ENCODE measurements at places on chromosomes 16 and 17.

DNA sequence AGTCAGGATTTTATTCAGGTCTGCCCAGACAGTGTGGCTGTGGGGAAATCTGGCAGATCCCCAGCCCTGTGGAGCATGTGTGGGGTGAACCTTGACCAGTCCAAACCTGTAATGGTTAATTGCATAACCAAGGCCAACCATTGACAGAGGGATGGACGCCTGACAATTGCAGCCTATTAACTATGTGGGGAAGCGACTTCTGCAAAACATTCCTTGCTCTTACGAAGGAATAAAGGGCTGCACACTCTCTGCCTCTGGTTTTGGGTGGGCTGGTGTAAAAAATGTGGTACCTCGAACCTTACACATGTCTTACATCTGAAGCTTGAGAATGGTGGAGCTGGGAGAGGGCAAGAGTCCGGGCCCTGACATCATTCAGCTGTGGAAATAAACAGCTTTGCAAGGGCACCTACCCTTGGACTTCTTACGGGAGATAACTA is 35.8 kb downstream of the MAF start:
- no peak for DNase-seq
- H3K36me3 ChIP-seq: no peaks in the 10 kb centered on the region
- H3K4me1 ChIP-seq: no peaks in the 10 kb centered on the region
- H3K27ac ChIP-seq: no peak overlapping the region
- peaks cover 3% of the 10 kb centered on the region for H3K27me3 ChIP-seq

GRCh38 chr16:27085182-27085581 is 18.5 kb downstream of the C16orf82 start:
- DNase-seq: no peak
- no peak overlapping the region for H3K27ac ChIP-seq
- H3K4me1 ChIP-seq: no peaks in the 10 kb centered on the region
- peaks cover 42% of the 10 kb centered on the region for H3K27me3 ChIP-seq
- H3K36me3 ChIP-seq: no peaks in the 10 kb centered on the region

DNA sequence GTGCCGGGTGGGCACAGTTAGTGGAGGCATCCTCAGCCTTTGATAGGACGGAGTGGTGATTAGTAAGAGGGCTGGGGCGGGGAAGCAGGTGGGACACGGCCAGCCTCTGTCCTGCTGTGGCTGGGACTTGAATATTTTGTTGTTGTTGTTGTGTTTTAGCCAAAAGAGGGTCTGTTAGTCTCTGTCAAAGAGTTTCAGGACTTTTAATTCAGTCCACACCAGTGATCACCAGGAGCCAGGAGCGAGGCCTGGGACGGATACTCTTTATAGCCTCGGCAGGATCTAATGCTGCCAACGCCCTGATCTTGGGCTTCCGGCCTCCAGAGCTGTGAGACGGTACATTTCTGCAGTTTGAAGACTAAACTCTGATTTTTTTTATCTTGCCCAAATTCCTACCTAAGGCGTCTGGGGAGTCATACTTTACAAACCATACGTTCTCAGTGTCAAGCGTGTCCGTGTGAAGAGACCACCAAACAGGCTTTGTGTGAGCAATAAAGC is 2.9 kb upstream of the RNF213 start:
- DNase-seq: no peak
- H3K36me3 ChIP-seq: peaks cover 9% of the 10 kb centered on the region
- H3K27ac ChIP-seq: peak overlapping the region; percentile 100
- peak overlapping the region; percentile 86 for H3K4me3 ChIP-seq

DNA sequence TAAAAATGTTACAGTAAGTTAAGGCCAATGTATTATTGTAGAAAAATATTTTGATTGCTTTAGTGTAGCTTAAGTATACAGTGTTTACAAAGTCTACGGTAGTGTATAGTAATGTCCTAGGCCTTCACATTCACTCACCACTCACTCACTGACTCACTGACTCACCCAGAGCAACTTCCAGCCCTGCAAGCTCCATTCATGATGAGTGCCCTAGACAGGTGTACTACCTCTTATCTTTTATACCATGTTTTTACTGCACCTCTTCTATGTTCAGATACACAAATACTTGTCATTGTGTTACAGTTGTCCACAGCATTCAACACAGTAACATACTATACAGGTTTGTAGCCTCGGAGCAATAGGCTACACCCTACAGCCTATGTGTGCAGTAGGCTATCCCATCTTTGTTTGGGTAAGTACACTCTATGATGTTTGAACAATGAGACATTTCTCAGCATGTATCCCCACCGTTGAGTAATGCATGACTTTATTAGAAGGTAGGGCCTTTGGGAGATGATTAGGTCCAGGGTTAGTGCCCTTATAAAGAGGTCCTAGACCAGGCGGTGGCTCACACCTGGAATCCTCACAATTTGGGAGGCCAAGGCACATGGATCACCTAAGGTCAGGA is 117.8 kb downstream of the SLC39A11 start:
- peaks cover 18% of the 10 kb centered on the region for H3K4me1 ChIP-seq
- peaks cover 5% of the 10 kb centered on the region for H3K36me3 ChIP-seq
- no peak for DNase-seq
- no peak overlapping the region for H3K4me3 ChIP-seq

GRCh38 chr16:50304467-50305440 is 38.4 kb downstream of the ADCY7 start:
- H3K4me1 ChIP-seq: peaks cover 2% of the 10 kb centered on the region
- H3K36me3 ChIP-seq: peaks cover 80% of the 10 kb centered on the region
- H3K27me3 ChIP-seq: no peaks in the 10 kb centered on the region
- DNase-seq: peak; percentile 27
- peak overlapping the region; percentile 69 for H3K27ac ChIP-seq
- H3K4me3 ChIP-seq: no peak overlapping the region

GRCh38 chr17:42202696-42203095 is 8.4 kb upstream of the GHDC start:
- H3K4me3 ChIP-seq: no peak overlapping the region
- H3K36me3 ChIP-seq: peaks cover 88% of the 10 kb centered on the region
- no peak for DNase-seq
- H3K4me1 ChIP-seq: peaks cover 2% of the 10 kb centered on the region
- H3K27me3 ChIP-seq: no peaks in the 10 kb centered on the region

DNA sequence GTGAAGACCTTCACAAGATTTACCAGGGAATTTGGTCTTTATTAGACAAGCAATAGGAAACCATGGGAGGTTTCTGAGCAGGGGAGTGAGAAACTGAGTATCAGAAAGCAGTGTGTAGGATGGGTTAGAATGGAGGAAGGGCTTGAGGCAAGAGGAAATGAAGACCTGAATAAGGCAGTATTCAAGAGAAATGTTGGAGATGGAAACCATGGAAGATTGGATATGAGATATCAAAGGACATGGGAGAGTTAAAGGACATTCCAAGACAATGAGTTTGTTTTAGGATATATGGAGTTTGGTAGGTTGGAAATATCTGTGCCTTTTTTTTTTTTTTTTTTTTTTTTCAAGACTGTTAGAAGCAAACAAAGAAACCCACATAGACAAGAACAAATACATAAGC is 21.3 kb upstream of the FAM20A start:
- DNase-seq: no peak
- H3K27me3 ChIP-seq: peaks cover 33% of the 10 kb centered on the region
- no peaks in the 10 kb centered on the region for H3K36me3 ChIP-seq

- no peaks in the 10 kb centered on the region for H3K4me1 ChIP-seq
- H3K4me3 ChIP-seq: no peak overlapping the region
- H3K36me3 ChIP-seq: no peaks in the 10 kb centered on the region
- DNase-seq: no peak
- no peak overlapping the region for H3K27ac ChIP-seq
These were observed 18.7 kb upstream of the MEIOB start for GRCh38 chr16:1890708-1891050.

DNA sequence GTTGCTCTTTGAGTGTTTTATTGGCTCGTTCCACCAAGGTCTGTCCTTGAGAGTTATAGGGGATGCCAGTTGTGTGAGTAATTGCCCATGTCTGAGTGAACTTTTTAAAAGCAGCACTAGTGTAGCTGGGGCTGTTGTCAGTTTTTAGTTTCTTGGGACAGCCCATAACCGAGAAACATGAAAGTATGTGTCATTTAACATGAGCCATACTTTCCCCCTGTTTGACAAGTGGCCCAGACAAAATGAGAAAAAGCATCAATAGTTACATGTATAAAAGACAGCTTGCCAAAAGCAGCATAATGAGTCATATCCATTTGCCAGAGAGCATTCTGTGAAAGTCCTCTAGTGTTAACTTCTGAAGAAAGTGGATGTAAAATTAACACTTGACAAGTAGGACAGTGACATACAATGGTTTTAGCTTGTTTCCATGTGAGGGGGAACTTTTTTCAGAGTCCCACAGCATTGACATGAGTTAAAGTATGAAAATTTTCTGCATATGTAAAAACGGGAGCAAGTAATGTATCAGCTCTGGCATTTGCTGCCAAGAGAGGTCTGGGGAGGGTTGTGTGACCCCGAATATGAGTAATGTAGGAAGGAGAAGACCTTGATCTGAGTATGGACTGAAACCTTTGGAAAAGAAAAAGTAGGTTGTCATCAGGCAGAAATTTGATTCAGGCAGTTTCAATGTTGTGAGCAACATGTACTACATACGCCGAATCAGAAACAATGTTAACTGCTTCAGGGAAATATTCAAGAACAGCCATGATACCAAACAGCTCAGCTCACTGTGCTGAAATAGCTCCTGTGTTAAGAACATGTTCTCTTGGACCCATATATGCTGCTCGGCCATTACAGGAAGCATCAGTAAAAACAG is 56.8 kb upstream of the ARL4D start:
- no peaks in the 10 kb centered on the region for H3K36me3 ChIP-seq
- H3K4me1 ChIP-seq: peaks cover 45% of the 10 kb centered on the region
- H3K27me3 ChIP-seq: peaks cover 19% of the 10 kb centered on the region
- peak overlapping the region; percentile 99 for H3K27ac ChIP-seq
- peak overlapping the region; percentile 47 for H3K4me3 ChIP-seq

- H3K27me3 ChIP-seq: no peaks in the 10 kb centered on the region
- no peaks in the 10 kb centered on the region for H3K36me3 ChIP-seq
- H3K4me3 ChIP-seq: no peak overlapping the region
- no peak overlapping the region for H3K27ac ChIP-seq
- peaks cover 31% of the 10 kb centered on the region for H3K4me1 ChIP-seq
- DNase-seq: no peak
These were observed 4.7 kb downstream of the CIBAR2 start for GRCh38 chr16:85107532-85107931.

GRCh38 chr17:32909787-32910369 is 18.1 kb upstream of the TMEM98 start:
- peaks cover 14% of the 10 kb centered on the region for H3K4me1 ChIP-seq
- H3K27ac ChIP-seq: no peak overlapping the region
- H3K27me3 ChIP-seq: peaks cover 25% of the 10 kb centered on the region
- no peak overlapping the region for H3K4me3 ChIP-seq

DNA sequence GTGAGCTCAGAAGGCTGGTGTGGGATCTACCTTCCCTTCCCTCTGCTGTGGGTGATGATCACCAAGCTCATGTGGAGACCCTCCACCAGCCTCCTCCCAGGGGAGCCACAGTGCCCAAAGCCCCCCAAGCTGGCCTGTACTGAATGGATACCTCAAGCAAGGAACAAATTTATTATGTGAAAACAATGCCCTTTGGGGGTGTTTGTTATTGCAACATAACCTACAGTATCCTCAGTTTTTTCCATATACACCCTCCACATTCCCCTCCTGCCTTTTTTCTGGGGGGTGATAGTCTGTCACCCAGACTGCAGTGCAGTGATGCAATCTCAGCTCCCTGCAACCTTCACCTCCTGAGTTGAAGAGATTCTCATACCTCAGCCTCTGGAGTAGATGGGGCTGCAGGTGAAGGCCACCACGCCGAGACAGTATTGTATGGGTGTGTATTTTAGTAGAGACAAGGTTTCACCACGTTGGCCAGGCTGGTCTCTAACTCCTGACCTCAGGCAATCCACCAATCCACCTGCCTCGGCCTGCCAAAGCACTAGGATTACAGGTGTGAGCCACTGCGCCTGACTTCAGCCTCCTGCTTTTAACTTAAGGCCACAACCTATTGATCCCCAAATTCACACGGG is 215.9 kb downstream of the CPPED1 start:
- no peak overlapping the region for H3K4me3 ChIP-seq
- peaks cover 11% of the 10 kb centered on the region for H3K27me3 ChIP-seq
- no peaks in the 10 kb centered on the region for H3K36me3 ChIP-seq
- H3K4me1 ChIP-seq: peaks cover 17% of the 10 kb centered on the region

DNA sequence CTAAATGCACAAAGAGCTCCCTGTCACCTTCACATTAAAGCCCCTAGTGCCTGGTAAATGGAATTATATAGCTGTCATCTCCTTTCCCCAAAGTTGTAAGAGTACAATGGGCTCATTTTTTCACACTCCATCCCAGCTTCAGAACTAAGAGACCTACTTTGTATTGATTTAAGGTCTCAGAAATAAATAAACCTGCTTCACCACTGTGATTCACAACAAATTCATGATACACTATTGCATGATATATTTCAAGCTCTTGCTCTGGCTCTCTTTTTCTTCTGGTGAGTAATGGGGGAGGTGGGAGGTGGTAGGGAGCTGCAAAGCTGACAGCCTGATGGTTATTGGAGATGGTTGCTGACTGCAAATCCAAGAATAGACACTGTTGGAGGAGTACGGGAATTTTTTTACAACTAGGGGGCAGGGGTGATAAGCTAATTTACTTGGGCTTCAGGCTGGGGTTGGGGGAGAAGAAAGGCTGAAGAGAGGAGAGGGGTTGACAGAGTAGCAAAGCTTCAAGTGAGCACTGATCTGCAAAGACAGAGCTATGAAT is 189.9 kb downstream of the AATF start:
- H3K36me3 ChIP-seq: peaks cover 65% of the 10 kb centered on the region
- DNase-seq: no peak
- peaks cover 1% of the 10 kb centered on the region for H3K4me1 ChIP-seq
- H3K27ac ChIP-seq: no peak overlapping the region

DNA sequence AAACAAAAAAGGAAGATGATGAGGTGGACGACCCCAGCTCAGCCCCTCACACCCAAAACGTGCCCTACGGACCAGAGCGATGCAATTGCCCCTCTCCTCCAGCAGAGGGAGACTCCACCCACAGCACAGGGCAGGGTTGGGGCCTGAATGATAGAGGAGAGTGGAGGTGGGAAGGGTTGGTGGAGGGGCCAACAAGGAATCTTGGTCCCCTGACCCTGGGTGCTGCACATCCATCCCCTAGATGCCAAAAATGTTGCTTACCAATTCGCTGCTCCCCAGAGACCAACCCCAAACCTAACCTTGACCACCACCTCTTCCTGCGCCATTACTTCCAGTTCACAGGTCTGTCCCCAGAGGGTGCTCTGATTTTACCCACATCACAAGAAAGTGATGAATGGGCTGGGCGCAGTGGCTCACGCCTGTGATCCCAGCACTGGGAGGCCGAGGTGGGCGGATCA is 12.9 kb downstream of the P2RX5 start:
- peak; percentile 76 for DNase-seq
- H3K36me3 ChIP-seq: peaks cover 52% of the 10 kb centered on the region
- no peaks in the 10 kb centered on the region for H3K27me3 ChIP-seq
- H3K4me1 ChIP-seq: peaks cover 9% of the 10 kb centered on the region

GRCh38 chr17:57143919-57144318 is 58.9 kb downstream of the AKAP1 start:
- H3K27me3 ChIP-seq: peaks cover 1% of the 10 kb centered on the region
- no peak for DNase-seq
- H3K27ac ChIP-seq: no peak overlapping the region
- H3K36me3 ChIP-seq: no peaks in the 10 kb centered on the region
- H3K4me1 ChIP-seq: peaks cover 3% of the 10 kb centered on the region

GRCh38 chr17:80761110-80761871 is 216.7 kb downstream of the RPTOR start:
- no peaks in the 10 kb centered on the region for H3K27me3 ChIP-seq
- peak; percentile 77 for DNase-seq
- peak overlapping the region; percentile 69 for H3K4me3 ChIP-seq
- H3K27ac ChIP-seq: peak overlapping the region; percentile 98

- H3K27ac ChIP-seq: peak overlapping the region; percentile 91
- no peak for DNase-seq
- H3K27me3 ChIP-seq: no peaks in the 10 kb centered on the region
- H3K4me1 ChIP-seq: peaks cover 55% of the 10 kb centered on the region
- peak overlapping the region; percentile 76 for H3K4me3 ChIP-seq
These were observed 18.8 kb downstream of the SIAH1 start for GRCh38 chr16:48366165-48367093.
